ENCODE measurements at places on chromosomes 7 and 10.

DNA sequence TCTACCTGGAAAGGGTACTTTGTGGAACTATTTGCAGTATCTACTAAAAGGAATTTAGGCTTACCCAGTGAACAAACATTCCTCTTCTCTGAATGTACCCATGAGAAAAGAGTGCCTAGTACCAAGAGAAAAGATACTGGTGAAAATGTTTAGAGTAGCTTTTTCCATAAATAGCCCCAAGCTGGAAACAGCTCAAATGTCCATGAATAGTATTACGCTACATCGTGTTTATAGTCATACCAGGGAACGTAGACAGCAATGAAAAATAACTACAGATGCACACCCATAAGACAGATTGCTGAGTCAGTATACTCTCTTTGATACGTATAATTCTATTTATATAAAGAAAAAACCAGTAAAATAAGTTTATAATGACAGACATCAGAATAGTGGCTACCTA, 285.9 kb downstream of the KLF6 start:
- no peak for DNase-seq

DNA sequence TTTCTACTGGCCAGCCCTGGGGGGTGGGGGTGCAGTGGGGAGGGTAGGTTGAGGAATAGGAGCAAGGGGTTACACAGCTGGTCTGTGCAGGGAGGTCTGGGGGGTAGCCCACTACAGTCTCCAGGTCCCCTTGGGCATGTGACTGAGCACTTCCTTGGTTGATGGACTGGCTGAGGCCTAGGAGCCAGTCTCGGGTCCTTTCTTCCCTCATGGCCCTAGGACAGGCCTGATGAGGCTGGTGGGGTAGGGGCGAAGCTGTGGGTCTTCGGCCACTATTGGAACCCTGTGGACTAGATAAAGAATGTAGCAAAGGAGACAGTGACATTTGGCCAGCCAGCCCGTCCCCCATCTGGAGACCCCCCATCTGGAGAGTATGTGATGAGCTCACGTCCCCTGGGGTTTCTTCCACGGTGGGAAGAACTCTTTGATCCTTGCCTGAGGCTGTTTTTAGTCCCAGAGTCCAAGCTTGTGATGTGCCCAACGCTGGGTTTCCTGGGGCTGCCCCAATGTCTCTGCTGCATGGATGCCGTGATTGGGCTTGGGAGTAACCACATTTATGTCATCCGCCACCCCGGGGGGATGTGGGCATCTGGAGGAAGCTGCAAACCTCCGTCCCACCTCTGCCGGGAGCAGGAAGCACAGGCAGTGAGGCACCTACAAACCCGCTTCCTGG, 20.7 kb downstream of the FAM241B start:
- DNase-seq: peak; percentile 5

DNA sequence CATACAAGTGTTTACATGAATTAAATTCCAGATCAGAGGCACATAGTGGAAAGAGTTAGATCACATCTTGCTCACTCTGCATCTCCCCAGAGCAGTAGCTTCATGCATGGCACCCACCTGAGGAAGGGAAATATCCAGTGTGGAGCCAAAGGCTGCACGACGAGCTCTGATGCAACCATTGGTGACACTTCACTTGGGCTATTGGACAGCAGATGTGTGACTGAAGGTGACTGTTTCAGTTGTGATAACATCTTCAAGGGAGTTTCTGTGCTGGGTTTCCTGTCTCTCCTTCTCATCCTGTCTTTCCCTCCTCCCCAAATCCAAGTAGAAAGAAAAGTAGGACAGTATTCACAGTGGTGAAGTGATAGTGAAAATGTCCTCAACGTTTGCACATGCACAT, 115.0 kb downstream of the TAF3 start:
- no peak for DNase-seq

DNA sequence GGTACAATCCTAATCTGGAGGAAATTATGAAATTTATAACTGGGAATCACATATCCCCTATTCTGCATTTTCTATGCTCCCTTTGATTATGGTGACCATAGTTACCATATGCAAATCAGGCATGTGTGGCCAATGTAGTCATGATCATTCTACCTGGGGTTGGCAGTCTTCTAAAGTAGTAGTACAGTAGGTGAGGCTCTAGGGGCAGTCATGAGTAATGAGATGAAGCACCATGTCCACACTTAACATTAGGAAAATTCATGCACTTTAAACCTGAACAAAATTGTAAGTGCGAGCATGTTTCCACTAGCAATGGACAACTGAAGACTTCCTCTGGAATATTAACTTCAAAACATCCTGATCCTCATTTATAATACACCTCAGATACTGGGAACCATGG, 545.9 kb downstream of the SUGCT start:
- DNase-seq: no peak

DNA sequence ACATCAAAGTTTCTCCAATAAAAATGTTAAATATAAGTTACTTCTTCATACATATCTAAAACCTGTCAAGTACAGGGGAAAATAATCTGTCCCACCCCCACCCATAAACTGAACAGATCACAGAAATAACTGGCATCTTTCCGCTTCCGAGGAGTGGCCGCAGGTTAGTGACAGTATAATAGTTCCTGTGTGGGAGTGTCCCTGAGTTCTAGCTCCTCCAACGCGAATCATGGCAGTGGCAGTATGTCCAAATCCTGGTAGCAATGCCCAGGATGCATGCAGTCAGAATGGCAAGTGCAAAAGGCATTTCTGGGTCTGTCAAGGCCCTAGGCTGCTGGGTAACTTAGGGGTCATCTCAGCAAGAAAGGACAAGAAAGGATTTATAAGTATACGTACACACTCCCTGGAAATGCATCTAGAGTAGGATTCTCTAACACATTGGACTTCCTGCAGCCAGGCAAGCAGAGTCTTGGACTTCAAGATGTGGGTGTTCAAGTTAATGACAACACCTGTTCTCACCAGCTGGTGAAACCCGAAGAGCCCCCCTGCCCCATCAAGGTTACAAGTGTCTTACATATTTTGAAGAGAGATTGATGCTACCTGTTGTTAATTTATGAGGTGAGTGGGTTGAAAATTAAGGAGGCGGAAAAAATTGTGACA, 94.4 kb upstream of the COL1A2 start:
- no peak for DNase-seq

DNA sequence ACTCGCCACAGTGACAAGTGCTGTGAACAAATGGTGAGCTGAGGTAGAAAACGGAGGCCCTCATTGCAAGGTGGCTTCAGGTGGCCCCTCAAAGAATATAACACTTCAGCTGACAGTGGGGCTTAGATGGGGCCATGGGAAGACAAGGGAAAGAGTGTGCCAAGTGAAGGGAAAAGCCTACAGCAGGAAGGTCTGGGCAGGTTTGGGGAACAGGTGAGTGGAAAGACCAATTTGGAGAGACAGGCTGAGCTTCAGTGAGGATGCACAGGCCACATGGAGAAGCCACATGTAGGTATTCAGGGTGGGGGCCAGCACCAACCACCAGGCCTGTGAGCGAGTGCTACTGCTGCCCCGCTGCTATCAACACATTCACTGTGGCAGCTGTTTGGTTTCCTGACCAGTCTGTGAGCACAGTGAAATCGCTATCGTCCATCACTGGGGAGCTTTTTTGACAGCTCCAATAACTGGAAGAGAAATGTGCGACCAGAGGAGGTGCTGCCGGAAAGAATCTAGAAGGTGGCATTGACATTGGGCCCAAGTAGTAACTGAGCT, 3.4 kb downstream of the POLD2 start:
- DNase-seq: no peak

DNA sequence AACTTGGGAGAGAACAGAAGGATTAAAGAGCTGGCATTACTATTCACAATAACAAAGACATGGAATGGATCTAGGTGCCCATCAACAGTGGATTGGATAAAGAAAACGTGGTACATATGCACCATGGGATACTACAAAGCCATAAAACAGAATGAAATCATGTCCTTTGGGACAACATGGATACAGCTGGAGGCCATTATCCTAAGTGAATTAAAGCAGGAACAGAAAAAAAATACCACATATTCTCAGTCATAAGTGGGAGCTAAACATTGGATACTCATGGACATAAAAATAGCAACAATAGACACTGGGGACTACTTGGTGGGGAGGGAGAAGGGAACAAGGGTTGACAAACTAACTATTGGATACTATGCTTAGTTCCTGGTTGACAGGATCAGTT, 133.2 kb upstream of the ITGB1 start:
- no peak for DNase-seq

GRCh38 chr10:34001087-34001580, 666.7 kb upstream of the NRP1 start:
- no peak for DNase-seq

- no peak for DNase-seq
Observed at GRCh38 chr10:84517554-84517953, 189.2 kb downstream of the CCSER2 start.

DNA sequence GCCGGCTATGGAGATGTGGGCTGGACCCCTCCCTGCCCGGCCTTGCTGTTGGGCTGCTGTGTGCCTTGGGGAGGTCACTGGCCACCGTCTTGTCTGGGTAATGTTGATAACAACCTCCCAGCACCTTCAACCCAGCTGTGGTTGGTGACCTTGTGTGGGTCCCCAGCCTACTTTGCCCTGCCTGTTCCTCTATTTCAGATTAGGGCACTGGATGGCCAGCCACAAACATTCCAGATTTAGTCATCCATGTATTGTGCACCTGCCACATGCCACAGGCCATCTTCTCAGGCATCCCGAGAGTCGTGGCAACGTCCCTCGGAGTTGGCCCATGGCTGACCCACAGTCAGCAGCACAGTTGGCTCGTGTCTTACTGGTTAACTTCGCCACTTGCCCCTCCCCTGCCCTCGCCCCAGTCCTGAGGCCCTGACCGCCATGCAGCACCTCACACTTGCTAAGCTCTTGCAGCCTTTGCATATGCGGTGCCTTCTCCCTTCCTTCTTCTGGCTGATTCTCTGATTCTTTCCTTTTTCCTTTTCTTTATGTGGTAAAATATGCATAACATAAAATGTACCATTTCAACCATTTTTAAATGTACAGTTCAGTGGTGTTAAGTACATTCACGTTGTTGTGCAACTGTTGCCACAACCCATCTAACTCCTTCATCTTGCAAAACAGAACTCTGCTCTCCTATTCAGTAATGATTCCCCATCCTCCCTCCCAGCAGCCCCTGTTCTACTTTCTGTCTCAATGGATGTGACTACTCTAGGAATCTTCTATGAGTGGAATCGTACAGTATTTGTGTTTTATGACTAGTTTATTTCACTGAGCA, 60.6 kb downstream of the PRF1 start:
- DNase-seq: no peak

GRCh38 chr7:102272075-102272916, 14.4 kb upstream of the SH2B2 start:
- DNase-seq: peak; percentile 66

GRCh38 chr7:91276909-91277308, 12.7 kb downstream of the FZD1 start:
- DNase-seq: no peak

GRCh38 chr7:151875942-151876898, 695 bp downstream of the PRKAG2 start:
- peak; percentile 67 for DNase-seq

GRCh38 chr10:132786476-132786883, 533 bp upstream of the NKX6-2 start:
- no peak for DNase-seq

GRCh38 chr10:69464801-69465401, 13.6 kb downstream of the TSPAN15 start:
- DNase-seq: peak; percentile 27

DNA sequence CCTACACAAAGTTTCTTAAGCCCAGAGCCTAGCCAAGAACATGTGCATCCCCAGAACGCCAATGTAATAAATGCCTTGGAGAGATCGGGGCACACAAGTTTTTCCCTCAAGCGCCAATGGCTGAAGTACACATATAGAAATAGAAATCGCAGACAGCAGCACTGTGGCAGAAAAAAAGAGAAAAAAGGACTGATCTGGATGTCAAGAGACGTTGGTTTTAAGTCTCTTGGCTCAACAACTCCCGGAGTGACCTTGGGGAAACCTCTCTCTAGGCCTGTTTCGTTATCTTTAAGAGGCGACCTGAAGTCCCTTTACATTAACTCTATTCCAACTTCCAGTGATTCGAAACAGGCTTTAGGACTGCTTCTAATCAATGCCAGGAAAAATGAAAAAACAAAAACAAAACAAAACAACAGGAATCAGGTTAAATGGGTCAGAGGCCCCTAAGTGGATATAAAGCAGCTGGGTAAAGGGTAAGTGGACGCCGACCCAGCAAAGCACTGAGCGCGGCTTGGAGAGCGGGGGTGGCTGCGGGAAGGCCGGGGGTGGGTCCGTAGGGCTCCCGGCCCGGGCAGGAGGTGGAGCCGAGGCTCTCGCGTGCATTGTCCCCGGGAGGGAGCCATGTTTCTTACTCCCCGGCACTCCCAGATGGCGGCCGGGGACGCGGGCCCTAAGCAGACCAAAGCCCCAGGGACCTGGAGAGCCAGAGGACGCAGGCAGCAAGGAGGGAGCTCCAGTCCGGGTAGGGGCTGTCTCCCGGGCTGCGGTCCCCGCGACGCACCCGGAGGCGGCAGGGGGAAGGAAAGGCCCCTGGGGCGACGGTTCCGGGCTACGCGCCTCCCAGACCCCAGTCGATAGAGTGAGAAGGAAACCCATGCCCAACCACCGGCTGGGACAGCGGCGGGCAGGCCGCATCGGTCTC, 757 bp downstream of the EIF3A start:
- DNase-seq: peak; percentile 68

- no peak for DNase-seq
Observed at GRCh38 chr7:107233-107632, 85.1 kb upstream of the FAM20C start.

DNA sequence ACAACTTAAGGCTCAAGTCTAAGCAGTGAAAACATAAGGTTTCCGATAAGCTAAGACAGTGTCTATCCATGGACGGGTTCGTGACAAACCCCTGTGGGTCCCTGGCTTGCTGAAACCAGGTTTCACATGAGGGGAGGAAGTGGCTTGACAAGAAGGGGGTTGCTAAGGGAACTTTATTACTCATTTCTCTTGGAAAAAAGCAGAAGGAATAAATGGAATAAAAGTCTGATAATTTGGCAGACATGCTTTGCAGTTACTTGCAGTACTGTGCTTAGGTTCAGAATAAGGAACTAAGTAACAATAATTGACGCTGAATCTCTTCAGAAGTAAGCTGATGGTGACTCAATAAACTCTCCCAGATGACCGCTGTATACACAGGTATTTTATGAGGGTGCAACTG, 34.7 kb downstream of the RBM17 start:
- no peak for DNase-seq

GRCh38 chr7:140209866-140210609, 33.3 kb upstream of the KDM7A start:
- DNase-seq: peak; percentile 47

GRCh38 chr10:88881320-88881719, 1.3 kb downstream of the STAMBPL1 start:
- DNase-seq: no peak

GRCh38 chr7:142896151-142896550, 10.6 kb upstream of the TRPV6 start:
- DNase-seq: no peak
